ENCODE measurements at places on chromosomes 2 and 18.

- no peak for DNase-seq
These were observed 181.9 kb downstream of the TNS1 start for GRCh38 chr2:217820904-217821303.

DNA sequence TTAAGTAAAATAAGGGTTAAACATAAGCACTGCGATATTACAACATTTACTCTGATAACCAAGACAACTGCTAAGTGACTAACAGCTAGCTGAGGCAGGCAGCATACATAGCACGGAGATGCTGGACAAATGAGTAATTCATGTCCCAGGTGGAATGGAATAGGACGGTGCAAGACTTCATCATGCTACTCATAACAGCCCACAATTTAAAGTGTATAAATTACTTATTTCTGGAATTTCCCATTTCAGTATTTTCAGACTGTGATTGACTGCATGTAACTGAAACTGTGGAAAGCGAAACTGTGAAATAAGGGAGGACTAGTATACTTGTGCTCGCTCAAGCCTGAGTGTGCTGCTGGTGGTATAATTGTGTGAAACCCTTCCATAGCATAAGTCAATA is 12.9 kb downstream of the IER3IP1 start:
- no peak for DNase-seq

GRCh38 chr18:79540161-79540903 is 139.3 kb upstream of the CTDP1 start:
- DNase-seq, result no peak

- no peak for DNase-seq
These were observed 146.3 kb downstream of the TMX3 start for GRCh38 chr18:68568364-68569155.

All from T-helper 1 cell (primary cell).